Amniotic stem cell (primary cell): ENCODE measurements at places on chromosomes 5 and 9.

DNA sequence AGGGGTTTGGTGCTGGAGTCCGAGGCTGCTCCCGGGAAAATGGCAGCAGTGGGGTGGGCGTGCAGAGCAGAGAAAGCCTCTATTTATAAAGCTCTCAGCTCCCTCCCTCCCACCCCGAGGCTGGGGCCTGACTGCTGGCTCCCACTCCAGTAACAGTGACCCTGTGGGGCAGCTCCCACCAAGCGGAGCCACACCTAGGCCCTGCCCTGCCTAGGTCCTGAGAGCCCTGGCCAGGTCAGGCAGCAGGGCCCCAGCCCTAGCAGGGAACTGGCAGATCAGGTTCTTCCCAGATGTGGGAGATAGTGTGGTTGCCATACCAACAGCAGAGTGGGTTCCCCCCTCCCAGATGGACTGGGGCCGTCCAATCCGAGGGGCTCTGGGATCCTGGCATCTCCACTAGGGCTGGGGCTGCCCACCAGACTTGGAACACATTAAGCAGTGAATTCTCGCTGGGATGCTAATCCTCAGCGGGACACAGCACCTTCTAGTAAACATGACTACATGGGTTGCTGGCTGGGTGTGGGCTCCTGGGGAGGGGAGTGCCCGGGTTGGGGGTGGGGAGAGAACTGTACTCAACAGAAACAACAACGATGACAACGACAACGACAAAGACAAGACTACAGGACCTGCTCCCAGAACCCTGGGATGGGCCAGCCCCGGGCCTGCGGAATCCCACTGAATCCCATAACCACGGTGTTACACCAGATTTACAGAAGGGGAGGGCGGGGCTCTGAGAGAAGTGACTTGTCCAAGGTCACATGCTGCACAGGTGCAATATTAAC lies 1.5 kb downstream of the SH3GLB2 start:
- no peak for DNase-seq

DNA sequence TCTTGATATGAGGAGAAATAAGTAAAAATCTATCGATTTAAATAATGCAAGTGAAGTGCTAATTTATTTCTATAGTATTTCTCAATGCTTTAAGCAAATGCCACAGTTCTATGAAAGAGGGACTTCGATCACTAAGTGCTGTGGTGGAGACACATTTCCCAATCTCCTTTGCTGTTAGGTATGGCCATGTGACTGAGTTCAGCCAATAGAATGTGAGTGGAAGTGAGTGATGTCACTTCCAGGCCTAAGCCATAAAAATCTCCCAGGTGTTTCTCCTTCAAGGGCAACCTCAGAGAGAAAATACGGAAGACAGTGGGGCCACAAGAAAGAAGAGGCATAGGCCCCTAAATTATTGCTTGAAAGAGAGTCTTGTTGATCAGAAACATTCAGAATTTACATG lies 100.3 kb upstream of the ANKH start:
- DNase-seq = no peak

GRCh38 chr9:137348769-137349470 lies 46.8 kb upstream of the NRARP start:
- DNase-seq = no peak

- DNase-seq = no peak
Observed at GRCh38 chr5:178625679-178626483, 969 bp downstream of the CLK4 start.

DNA sequence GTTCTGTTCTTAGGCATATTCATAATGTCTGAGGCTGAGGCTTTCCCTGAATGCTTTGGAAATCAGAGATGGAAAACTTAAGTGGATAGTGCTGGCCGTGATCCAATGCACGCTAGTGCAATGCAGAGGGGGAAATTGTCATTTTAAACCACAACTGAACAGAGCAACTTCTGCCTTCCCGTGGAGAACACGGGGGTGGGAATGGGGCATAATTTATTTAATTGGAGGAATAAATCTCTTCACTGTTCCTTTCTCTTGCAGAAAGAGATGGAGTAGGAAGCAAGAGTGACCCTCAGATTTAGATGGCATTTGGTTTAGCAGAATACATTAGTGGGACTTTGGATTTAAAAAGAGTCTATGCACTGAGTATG lies 22.9 kb upstream of the NREP start:
- no peak for DNase-seq

DNA sequence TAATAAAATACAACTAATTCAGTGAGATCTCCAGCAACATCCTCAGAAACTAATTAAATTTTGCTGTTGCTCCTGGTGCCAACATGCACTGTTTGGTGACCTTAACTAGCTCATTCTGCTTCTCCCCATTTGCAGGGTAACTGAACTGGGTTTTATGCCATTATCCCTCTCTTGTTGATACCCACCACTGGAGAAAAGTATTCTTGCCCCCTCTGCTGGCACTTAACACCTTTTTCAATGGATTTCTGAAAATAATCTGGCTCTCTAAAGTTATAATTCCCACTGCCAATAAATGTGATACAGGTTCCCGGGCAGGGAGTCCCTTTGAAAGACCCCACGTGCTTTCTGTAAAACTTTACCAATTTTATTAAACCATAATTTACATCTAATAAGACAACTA lies 394.3 kb downstream of the OSTF1 start:
- no peak for DNase-seq

DNA sequence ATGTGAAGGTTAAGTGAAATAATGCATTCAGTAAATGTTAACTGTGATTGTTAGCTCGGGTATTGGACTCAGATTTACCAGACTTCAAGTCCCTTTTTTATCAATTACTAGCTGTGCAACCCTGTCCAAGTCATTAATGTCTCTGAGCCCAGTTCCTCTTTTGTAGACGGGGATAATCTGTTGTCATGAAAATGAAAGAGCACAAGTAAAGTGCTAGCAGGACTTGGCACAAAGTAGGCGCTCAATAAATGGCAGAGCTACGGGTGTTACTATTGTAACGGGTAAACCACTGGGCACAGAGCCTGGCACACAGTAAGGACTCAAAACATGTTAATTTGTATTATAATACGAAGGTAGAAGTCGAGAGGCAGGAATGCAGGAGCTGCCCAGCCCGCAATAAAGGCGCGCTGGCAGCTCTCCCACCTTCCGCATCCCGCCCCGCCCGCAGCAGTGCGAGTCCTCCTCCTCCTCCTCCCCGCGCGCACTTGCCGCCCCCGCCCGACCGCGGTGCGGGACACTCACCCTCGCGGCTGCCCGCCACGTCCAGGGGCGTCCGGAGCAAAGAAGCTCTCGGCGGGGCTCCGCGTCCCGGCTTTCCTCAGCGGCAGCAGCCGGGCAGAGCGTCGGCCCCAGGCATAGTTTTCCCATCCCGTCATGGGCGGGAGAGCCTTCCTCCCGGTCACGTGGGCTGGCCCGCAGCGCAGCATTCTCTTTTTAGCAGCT lies at the start of gene C1QTNF2:
C1QTNF2 (minus strand) TSS at position 637 of the 723 bp plus-strand sequence. CDS start 15,615 bp downstream, outside the sequence.
- peak; percentile 56 for DNase-seq

DNA sequence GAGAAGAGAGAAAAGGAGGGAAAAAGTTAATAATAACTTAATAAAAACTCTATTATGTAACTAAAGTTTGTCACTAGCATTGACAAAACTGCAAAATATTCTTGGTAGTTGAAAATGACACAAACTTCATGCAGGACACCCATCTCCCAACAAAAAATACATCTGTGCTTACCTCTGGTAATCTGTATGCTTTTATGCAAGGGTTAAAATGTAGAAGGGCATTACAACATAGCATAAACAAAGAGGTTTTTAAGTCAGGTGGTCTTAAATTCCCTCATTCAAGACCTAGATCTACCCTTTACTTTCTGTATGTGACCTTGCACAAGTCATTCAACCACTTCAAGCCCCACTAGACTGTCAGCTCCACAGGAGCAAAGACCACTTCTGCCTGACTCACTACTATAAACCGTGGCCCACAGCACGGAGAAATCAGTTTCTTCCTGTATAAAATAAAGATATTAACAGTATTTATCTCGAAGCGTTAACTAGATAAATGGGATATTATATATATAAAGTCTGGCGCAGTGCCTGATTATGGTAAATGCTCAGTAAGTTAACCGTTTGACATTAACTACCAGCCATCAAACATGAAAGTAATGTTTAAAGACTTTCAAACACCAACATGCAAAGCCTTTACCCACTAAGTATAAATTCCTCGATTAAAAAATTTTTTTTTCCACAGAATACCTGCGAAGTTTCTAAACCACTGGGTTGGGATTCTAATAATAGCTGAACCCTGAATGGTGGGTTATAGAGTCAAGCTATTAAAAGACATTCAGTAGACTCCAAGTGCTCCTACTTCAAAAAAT lies 2.0 kb downstream of the FBXL17 start:
- no peak for DNase-seq

GRCh38 chr5:167582283-167582682 lies 709.2 kb upstream of the WWC1 start:
- DNase-seq = peak; percentile 5

- DNase-seq = no peak
Observed at GRCh38 chr5:56018832-56019231, 24.1 kb upstream of the IL6ST start.

DNA sequence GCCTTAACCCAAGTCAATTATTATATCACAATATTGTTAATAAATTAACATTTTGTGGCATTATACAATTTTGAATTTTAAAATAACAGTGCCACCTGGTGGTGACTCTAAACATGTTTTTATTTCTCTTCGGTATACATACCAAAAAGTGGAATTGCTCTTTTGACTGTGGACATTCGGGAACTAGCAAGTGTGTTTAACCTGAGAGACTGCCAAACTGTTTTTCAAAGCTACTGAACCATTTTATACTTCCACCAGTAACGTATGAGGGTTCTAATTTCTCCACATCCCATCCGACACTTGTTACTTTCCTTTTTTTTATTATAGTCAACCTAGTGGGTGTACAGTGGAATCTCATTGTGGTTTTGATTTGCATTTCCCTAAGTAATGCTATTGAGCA lies 18.3 kb upstream of the HSDL2 start:
- peak; percentile 31 for DNase-seq

DNA sequence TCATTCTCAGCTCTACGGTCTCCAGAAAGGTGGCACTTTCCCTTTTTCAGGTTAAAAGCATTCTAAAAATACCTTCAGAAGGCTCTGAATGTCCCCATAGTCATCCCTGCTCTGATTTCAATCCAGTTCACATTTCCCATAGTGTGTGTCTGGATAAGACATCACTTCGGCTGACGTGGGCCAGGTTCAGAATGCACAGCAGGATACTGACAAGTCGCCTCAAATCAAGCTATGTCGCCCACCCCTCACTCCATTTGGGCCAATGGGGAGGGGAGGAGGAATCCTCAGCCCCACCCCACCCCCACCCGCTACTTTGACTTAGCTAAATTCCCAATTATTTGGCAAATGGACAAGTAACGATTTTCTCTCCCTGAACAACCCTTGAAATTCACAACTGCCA lies 148.0 kb downstream of the SLIT3 start:
- no peak for DNase-seq

- no peak for DNase-seq
Observed at GRCh38 chr9:113592876-113593575, 129.5 kb downstream of the RGS3 start.

- DNase-seq = no peak
Observed at GRCh38 chr9:60545878-60546385, 368.3 kb upstream of the SPATA31A5 start.

DNA sequence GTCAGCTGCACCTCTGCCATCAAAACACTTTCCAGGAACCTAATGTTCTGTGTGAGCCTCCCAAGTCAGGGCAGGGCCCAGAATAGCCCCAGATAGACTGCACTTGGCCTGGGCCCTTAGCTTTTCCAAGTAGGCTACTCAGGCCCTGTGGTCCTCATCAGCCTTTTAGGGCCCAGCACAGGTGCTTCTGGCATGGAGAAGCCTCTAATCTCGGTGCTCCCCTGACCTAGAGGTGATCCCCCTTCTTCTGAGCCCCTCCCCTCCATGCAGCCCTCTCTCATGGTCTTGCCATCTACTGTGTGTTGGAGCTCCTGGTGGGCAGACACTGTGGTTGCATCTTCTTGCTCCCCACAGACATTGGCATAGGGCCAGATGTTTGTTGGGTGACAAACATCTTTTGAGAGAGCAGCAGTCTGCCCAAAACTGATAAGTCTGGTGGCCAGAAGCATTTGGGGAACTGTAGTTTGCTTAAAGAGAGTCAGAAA lies 28.1 kb downstream of the FRMPD1 start:
- no peak for DNase-seq

GRCh38 chr5:111749303-111750026 lies 7.5 kb downstream of the NREP start:
- DNase-seq = no peak

GRCh38 chr9:81754245-81754644 lies 64.9 kb upstream of the TLE1 start:
- no peak for DNase-seq

- DNase-seq = no peak
Observed at GRCh38 chr9:15755660-15756059, 202.8 kb downstream of the CCDC171 start.

- DNase-seq = no peak
Observed at GRCh38 chr9:110048976-110049698, 158.8 kb downstream of the C9orf152 start.

DNA sequence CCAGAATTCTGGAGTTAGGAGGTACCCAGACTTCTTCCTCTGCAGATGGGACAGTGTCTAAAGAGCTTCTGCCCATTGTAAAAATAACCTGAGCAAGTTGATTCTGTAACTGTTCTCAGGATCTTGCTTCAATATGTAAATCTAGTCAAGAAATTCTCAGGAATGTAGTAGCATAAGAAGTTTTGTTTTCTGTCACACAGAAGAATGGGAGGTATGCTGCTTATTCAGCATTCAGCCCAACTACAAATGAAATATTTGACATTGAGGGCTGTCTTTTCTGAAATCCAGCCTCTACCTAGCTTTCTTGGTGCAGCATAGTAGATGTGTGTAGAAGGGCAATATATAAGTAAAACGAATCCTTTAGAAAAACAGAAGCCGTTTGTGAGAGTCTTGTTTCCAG lies 13.8 kb downstream of the MACIR start:
- no peak for DNase-seq

GRCh38 chr5:165559645-165560044 lies 2054.2 kb downstream of the MAT2B start:
- no peak for DNase-seq
